ENCODE measurements at places on chromosomes 11 and 22. TPM values are rescaled to one million over a fixed set of nuclear protein-coding genes. Genes with fewer than 3 reads are reported as not detected.

The OR52E2 gene
- not detected for total RNA-seq

The MIAT gene
- 0.10 TPM for total RNA-seq

GRCh38 chr11:48043111-48043990, 63.0 kb downstream of the PTPRJ start:
- no peak for DNase-seq

GRCh38 chr11:93958991-93959390, 62.2 kb upstream of the HEPHL1 start:
- no peak for DNase-seq

Data from HT1080 (cell line).